ENCODE measurements at places on chromosomes 12 and 14.

DNA sequence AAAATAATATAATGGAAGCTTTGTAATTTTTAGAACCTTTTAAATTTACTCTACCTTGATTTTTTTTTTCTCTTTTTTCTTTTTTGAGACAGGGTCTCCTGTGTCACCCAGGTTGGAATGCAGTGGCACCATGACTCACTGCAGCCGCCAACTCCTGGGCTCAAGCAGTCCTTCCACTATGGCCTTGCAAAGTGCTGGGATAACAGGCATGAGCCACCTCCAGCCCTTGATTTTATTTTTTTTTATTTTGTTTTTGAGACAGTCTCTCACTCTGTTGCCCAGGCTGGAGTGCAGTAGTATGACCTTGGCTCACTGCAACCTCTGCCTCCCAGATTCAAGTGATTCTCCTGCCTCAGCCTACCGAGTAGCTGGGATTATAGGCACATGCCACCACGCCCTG lies 65.3 kb upstream of the TRAF3 start:
- no peak for DNase-seq

DNA sequence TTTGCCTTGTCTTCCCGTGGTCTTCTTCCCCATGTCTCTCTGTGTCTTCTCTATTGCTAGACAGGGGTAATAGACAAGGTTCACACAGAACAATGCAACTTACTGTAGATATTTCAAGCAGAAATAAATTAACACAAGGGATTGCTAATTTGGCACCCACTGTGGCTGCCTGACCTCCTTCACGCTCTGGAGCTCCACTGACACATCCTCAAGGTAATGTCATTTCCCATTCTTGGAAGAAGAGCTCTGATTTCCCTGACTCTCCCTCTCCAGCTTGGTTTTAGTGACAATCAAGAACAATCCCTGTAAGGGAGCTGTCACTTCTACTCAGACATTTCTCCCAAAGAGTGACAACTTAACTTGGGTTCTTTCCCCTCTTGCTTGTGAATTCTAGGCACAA lies 105.4 kb upstream of the NAP1L1 start:
- DNase-seq = no peak

DNA sequence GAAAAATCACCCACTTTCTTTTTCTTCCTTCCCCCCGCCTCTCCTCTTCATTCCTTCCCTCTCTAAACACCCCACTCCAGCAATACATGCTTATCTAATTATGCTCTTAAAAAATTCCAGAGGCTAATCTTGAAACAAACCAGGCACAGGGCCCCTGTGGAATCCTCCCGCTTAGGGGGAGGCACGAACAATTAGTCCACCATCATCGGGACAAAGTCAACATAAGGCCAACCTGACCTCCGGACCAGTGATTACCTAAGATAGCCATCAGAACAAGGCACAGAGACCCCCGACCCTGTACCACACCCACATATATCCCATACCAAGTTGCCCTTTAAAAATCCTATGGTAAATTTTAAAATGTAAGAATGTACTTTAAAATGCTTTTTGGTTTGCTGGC lies 47.1 kb downstream of the KIF21A start:
- DNase-seq = no peak

- DNase-seq = no peak
Measured at GRCh38 chr12:125907351-125907750, 842.1 kb downstream of the AACS start.

GRCh38 chr12:127773520-127773919 lies 493.4 kb upstream of the TMEM132C start:
- DNase-seq = no peak

GRCh38 chr12:12440784-12441428 lies 84.0 kb downstream of the BORCS5 start:
- DNase-seq = no peak

DNA sequence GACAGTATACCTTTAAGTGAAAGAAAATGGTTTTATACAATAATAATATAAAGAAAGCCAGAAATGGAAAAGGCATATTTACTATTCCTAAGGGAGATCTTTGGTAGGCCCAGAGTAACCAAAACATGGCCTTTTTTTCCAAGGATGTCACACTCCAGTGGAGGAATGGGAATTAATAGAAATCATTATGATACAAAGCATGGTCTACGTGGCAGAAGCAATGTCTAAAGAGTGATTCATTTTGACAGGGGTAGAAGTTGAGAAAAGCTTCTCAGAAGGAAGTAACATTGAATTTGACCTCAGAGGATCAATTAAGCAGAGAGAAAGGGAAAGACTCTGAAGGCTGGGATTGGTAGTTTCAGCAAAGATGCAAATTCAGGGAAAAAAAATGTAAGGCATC lies 208.6 kb downstream of the BTG1 start:
- DNase-seq = no peak

DNA sequence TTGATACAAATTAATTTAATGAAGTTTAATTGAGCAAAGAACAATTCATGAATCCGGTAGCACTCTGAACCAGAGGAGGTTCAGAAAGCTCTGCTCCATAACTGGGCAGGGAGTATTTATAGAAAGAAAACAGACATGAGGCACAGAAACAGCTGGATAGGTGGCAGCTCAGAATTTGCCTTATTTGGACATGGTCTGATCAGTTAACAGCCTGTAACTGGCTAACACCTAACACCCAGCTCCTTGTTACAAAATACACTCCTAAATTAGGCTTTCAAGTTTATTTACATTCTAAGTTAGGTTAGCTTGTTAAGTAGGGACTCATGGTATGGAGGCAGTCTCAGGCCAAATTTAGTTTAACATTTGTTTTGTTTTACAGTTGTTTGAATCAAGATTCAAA lies 67.8 kb upstream of the TMCC3 start:
- no peak for DNase-seq

GRCh38 chr14:76830556-76830955 lies 4.3 kb downstream of the LRRC74A start:
- no peak for DNase-seq

GRCh38 chr12:25089738-25090137 lies 105.2 kb downstream of the DNAI7 start:
- DNase-seq = no peak

- no peak for DNase-seq
Measured at GRCh38 chr14:102029956-102030355, 56.9 kb downstream of the HSP90AA1 start.

DNA sequence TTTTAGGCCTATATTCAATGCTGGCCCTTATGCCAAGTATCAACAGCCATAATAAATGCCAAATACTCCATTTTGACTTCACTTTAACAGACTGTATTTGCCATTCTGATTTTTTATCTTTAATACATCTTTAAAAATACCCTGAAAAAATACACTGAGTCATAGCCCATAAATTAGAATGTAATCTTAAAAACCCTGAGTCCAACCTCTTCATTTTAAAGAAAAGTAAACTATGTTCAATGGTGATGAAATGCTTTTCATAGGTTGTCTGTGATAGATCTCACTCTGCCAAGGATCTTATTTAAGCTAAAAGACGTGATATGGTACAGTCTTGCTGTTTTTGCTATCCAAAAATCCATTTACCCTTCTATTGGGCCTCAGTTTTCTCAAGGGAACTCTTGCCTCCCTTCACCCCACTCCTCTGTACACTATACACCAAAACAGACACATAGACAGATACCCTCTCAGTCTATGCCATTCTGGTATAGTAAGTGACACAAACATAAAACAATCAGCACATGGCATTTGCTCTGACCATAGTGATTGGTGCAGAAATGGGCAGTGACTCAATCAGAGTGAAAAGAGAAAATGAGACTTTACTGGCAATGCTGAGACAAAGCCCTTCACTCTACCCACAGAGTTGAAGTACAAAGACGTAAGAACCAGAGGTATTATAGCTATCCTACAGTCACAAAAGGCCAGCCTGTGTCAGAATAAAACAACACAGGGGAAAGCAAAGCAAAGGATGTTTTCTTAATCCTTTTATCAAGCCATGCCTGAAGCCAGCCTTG lies 49.1 kb downstream of the BTG1 start:
- DNase-seq = no peak
